ENCODE measurements at places on chromosomes 16 and 17.

DNA sequence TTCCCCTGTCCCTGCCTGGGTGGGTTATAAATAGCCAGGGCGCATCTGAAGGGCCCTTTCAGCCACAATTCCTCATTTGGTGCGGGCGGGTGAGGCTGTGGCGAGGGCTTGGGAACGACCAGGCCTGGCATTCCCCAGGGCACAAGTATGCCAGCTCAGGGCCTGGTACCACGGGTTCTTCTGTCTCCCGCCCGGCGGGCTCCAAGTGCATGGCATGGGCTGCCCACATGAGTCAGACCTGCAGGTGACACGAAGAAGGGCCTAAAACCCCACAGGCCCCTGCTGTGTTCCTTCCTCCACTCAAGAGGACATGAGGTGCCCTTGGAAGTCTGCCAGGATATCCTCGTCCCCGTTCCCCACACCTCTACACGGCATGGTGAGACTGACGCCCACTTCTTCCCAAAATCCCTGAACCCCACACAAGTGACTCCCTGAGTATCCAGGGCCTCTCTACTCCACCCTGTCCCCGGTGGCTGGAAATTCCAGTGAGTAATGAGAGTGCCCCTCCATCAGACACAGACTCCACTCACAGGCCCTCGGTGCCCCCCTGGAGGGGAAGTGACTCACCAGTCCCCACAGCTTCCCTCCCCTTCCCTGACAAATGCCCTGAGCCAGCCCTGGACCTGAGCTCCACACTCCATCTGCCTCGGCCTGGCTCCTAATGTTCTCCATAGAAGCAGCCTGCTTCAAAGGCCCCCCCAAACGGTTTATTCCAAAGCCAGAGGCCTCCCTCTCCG is 68.8 kb downstream of the ABR start:
- no peak for DNase-seq

DNA sequence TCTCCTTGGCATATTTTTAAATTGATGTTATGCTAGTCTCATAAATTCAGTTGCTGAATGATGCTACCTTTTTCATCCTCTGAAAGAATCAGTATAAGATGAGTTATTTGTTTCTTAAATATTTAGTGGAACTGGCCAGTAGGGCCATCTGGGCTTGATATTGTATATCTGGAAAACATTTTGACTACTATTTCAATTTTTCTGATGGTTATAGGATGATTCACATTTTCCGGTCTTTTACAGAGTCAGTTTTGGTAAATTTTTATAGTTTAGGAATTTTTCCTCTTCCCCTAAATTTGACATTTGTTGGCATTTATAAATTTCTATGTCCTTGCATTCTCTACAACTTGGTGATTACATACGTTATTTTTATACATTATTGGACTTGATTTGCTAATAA is 296.3 kb upstream of the AXIN2 start:
- no peak for DNase-seq

DNA sequence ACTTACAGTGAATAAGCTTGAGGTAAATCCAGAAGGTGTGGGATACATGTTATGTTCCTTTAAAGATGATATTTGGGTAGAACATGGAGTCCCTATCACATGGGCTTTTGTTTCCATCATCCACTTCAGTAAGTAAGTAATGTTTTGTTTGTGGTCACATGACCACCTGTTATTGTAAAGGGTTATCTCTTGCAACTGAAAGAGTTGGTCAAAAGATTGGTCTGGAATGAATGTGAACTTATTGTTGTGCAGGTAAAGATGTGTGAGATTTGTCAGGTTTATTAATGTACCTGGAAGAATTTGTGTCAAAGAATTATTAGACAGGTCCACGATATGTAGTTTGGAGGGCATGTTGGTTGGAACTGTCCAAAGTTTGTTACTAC is 1.6 kb downstream of the OMG start:
- DNase-seq: no peak

DNA sequence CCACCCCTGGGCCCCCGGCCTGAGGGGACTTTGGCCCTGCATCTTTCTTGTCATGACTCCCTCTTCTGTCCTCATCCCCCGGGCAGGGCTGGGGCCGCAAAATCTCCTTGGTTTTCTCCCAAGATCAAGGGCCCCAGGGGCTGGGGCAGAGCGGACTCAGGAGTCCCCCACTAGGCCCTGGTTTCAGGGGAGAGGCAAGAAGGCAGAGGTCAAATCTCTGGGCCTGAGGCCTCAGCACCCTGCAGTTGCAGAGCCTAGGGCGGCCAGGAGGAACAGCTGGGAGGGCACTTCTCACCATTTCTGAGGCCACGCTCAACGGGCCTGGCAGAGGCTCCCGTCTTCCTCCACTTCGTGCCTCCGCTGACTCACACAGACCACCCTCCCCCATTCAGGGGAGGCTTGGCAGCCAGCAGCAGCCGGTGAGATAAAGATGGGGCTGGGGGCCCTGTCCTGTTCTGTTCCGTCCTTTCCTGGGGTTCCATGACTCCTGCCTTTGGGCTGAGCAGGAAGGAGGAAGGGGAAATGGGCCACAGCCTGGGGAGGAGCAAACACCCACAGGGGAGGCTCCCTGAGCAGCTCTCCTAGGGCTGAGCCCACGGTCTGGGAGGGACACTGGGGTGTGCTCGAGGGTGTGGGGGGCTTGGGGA is 12.4 kb downstream of the ZSCAN10 start:
- DNase-seq: no peak

DNA sequence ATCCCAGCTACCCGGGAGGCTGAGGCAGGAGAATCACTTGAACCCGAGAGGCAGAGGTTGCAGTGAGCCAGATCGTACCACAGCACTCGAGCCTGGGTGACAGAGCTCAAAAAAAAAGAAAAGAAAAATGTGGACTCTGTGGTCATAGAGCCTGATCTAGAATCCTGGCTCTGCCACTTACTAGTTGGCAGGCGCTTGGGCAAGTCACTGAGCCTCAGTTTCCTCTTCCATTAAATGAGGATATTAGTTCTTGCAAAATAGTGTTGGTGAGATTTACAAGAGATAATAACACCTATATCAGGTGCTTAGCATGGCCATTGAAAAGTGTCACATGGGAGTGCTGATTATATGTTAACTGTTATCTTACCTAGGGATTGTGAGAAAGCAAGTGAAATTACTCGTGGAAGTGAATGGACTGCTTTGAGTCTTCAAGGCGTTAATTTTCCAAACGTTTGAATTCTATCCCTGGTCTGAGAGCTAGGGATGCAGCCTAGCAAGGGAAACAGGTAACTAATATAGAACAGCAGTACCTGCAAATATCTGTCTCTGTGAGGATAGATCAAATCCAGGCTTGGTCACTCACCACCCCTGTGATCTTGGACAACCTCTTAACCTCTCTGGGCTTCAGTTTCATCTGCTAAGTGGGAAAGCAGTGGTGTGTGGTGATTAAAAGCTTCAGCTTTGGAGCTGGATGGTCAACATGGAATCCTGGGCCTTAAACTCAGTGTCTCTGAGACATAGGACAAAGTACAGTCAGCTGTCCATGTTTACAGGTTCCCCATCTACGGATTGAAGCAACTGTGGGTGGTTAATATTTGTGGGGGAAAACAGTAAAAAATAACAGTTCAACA is 953 bp upstream of the NSMCE1 start:
- DNase-seq: no peak

DNA sequence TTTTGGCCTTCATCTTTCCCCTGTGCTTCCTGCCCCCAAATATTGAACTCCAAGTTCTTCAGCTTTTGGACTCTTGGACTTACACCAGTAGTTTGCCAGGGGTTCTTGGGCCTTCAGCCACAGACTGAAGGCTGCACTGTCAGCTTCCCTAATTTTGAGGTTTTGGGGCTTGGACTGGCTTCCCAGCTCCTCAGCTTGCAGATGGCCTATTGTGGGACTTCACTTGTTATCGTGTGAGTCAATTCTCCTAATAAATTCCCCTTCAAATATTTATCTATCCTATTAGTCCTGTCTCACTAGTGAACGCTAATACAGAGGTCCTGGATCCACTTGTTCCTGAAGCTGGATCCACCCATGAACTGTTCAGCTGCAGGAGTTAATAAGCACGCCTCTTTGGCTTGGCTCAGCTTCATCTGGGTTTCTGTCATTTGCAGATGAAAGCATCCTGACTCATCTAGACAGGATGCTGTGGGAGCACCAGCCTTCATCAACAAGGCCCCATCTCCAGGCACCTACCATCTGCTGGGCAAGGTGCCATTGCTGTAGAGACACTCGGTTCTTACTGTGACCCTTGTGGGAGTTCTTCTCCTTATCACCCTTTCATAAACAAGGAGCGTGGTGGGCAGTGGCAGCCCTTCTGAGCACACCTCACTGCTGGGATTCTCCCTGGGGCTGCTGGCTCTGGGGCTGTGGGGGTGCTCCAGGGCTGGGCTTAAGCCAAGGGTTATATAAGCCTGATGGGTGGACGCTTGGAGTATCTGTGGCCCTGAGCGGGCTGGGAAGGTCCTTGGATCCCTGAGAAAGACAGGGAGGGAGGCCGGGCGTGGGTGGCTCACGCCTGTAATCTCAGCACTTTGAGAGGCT is 23.1 kb downstream of the LAT start:
- peak; percentile 76 for DNase-seq

GRCh38 chr17:80980397-80981061 is 11.1 kb upstream of the CHMP6 start:
- no peak for DNase-seq

GRCh38 chr17:35372846-35373533 is 431 bp downstream of the SLFN11 start:
- no peak for DNase-seq

All from T-cell (primary cell).